Stimulated activated memory B cell treated with anti-CD40 and anti-IgM and Interleukin-4, amounts not matched to agents 10 μg/mL and 1 μg/mL and 100 μg/mL, for 72 hours (primary cell): ENCODE measurements at places on chromosomes 13 and 19.
A peak's percentile ranks its signal among the peaks of the same experiment; 100 is the strongest.

DNA sequence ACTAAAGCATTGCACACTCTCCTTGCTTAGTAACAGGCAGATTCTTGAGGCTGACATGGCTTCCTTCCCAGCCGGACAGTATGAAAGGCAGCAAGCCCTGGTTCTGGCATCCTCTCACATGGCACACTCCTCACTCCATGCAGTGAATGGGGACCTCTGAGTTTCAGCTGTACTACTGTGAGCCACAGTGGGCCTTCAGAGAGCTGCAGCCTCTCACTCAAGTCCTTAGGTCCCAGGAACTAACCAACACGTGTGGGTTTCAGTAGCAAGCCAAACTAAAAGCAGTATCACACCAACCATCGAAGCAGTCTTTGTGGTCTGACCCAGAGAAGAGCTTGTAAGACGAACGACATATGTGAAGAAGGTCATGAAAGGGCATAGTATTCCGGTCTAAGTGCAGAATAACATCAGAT, 128.2 kb downstream of the TBC1D4 start:
- ATAC-seq: peak; percentile 38

- ATAC-seq: no peak
Measured at GRCh38 chr13:58300224-58300623, 668.7 kb downstream of the PCDH17 start.

GRCh38 chr19:18100710-18101109, 3.1 kb downstream of the MAST3 start:
- no peak for ATAC-seq

- no peak for ATAC-seq
Measured at GRCh38 chr13:42788601-42789000, 7.2 kb downstream of the FAM216B start.

DNA sequence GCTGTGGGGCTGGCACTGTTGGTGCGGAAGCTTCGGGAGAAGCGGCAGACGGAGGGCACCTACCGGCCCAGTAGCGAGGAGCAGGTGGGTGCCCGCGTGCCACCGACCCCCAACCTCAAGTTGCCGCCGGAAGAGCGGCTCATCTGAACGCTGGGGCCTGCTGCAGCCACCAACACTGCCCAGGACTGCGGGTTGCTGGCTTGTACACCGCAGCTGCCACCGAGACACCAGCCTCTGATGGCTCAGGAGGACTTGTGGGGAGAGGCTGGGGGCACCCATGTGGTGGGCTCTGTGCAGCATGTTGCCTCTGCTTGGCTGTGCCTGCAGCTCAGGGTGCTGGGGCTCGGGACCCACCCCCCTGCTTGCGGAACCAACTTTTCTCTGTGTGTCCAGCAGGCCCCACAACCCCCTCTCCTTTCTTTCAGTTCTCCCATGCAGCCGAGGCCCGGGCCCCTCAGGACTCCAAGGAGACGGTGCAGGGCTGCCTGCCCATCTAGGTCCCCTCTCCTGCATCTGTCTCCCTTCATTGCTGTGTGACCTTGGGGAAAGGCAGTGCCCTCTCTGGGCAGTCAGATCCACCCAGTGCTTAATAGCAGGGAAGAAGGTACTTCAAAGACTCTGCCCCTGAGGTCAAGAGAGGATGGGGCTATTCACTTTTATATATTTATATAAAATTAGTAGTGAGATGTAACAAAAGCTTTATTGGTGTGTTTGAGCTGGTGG, 2.6 kb downstream of the CRB3 start:
- ATAC-seq: no peak

GRCh38 chr19:48746738-48747575, at the start of gene IZUMO1:
Gene IZUMO1, minus strand, starts transcription at chr19:48746909. Its CDS starts 1,050 bp downstream, at chr19:48745859.
- ATAC-seq: peak; percentile 75

DNA sequence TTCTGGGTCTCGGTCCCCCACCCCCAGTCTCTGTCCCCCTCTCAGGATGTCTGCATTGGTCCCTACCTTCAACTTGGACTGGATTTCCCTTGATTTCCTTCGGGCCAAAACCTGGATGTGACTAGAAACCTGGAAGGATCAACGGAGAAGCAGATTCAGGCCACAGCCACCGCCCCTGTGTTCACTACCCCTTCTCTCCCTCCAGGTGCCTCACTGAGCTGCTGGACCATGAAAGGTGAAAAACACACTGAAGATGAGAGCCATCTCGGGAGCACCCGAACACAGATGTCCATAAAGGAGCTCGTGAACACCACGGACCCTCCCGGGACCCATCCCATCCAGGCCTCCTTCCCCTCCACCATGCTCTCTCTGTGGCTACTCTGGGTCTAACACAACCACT, 5.0 kb downstream of the TEAD2 start:
- ATAC-seq: peak; percentile 52

- no peak for ATAC-seq
Measured at GRCh38 chr19:3852614-3853254, 16.1 kb downstream of the ZFR2 start.

DNA sequence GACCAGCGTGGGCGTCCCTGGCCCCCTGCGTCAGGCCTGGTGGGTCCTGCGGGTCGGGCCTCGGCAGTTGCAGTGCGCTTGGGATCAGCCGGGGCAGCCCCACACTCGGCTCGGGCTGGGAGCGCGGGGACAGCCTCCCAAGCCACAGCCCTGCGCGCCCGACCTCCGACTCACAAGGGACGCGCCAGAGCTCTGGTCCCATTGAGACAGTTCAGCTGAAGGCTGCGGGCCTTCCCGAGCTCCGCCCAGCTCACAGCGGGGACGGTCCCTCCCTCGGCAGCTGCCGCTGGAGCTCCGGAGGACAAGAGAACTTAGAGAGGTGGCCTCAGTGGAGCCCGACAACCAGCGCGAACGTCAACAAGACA, 45.7 kb upstream of the ZNF730 start:
- no peak for ATAC-seq

GRCh38 chr13:94454906-94455305, 24.6 kb downstream of the DCT start:
- ATAC-seq: no peak

DNA sequence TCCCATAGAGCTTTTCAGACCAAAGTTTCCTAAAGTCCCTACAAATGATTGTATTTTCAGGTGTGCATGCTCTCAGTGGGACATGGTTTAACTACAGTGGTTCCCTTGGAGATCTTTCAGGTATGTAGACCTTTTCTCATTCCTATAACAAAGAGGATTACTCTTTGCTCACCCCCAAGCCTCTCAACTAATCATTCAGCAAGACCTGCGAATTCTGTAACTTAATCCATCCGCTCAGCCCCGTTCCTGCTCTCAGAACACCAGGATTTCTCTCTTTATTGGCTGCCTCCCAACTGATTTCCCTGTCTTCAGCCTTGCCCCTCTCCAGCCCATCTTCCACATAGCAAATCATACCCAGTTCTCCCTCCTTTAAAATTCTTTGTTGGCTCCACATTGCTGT, 253.6 kb downstream of the MTUS2 start:
- ATAC-seq: no peak

- peak; percentile 83 for ATAC-seq
Measured at GRCh38 chr19:13764101-13764807, at the start of gene MRI1. Gene MRI1, plus strand, starts transcription at chr19:13764522. Its CDS starts 67 bp downstream, at chr19:13764589.

- no peak for ATAC-seq
Measured at GRCh38 chr13:97658556-97658955, 224.6 kb downstream of the RAP2A start.

DNA sequence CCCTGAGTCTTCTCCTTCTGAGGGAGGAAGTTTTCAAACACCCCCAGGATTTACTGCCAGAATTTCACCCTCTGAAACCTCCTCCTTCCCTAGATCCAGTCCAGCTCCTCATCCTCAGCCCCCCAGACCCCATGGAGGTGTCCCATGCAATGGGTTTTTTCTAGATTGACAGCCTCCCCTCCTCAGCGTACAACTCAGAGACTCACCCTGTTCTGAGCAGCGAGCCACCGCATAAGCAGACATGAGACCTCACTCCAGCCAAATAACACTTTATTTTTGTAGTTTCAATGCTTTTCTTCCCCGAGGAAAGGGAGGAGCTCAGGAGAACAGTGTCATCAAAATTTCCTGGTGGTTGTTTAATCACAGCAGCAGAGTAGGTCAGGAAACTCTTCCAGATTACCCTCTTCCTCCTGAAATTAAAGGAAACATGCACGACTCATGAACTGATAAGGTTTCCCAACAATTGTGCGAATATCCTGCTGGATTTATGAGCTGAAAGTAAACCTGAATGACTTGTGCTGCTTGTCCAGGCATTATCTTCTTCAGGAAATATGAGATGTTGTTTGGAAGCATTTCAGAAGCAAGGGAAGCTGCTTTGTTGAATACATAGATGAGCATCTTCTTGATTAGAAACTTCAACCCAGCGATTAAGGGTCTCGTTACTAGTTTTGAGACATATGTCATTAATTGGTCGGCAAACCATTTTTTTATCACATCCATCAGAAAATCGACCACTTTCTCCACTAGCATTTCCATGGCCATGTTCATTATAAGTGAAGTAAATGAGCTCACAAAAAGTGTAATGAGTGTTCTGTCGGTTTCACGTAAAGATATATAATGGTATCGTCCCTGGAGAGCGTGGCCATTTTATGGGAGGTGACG, 36.2 kb downstream of the ERICH4 start:
- ATAC-seq: no peak

GRCh38 chr19:30135797-30136196, 193.8 kb downstream of the URI1 start:
- ATAC-seq: no peak

GRCh38 chr19:45424191-45425058, 708 bp upstream of the ERCC1 start:
- no peak for ATAC-seq

GRCh38 chr19:16338470-16339360, 14.1 kb downstream of the KLF2 start:
- peak; percentile 72 for ATAC-seq

- ATAC-seq: no peak
Measured at GRCh38 chr13:111415246-111415645, 94.8 kb downstream of the TEX29 start.

DNA sequence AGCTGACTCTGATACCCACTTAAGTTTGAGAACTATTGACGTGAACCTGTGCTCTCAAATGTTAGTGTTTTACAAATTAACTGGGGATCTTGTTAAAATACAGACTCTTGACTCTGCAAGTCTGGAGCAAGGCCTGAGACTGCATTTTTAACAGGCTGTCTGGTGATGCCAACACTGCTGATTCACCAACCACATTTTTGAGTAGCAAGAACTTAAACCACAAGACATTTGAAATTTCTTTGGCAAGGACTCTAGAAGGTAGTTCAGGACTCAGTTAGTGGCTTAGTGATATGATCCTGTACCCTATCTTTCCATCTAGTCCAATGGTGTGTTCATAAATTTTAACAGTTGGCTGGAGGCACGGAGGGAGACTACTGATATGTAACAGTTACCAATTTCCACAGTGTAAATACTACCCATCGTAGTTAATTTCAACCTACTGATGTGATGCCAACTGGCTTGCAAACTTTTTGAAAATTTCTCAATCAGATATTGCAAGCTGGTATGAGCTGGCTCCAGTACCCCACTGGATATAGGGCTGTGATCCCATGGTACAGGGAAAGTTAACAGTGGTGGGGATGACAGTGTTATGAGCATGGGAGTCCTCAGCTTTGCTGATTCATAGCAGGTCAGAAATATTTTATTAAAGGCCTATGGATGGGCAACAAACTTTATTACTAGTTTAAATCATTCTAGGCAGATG, 255.1 kb downstream of the TBC1D4 start:
- ATAC-seq: no peak

DNA sequence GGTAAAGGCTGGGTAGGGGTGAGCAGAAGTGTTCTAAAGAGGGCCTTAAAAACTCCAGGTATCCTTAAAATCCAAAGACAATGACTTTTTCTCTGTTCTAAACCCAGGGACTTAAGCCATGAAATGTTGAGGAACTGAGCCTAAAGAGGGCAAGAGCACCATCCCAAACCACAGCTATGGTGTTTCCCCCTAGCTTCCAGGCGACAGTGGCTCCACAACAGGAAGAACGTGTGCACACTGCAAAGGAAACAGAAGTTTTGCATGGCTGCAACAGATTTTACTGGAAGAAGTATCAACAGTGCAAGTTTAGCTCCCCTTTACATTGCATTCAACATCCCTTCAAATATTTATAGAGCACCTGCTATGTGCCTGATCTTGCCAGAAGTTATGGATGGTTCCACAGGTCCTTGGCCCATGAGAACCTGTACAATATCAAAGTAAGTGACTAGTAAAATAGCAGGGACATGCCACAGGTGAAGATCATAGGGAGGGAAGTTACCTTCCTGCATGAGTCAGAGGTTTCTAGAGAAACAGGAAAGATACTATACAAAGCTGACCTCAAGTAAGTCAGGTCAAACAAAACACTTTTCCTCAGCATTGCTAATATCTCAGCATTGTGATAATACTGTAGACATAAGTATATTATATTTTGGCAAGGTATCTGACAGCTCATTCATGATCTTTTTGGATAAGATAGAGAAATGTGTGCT, 8.4 kb upstream of the KCTD12 start:
- ATAC-seq: peak; percentile 56

DNA sequence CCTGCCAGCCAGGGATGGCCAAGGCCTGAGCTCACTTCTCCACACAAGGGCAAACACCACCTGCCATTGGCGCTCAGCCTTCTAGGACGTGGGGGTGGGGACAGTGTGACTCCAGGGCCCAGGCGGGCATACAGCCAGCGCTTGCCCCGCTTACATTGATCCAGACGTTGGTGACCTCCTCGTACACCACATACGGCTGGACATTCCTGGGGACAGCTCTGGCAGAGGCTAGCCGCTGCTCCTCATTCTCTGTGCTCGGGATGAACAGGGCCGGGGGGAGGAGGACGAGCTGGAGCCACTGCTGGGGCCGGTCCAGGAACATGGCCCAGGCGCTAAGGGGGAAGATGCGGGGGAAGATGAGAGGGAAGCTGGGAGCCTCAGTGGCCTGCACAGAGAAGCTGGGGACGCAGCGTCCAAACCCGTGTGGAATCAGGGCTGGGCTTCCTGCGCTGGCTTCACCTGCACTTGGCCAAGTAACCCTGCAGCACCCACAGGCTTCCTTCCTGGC, 25.1 kb upstream of the MYDGF start:
- ATAC-seq: no peak

GRCh38 chr13:113118261-113119021, 4.2 kb upstream of the F10 start:
- no peak for ATAC-seq

DNA sequence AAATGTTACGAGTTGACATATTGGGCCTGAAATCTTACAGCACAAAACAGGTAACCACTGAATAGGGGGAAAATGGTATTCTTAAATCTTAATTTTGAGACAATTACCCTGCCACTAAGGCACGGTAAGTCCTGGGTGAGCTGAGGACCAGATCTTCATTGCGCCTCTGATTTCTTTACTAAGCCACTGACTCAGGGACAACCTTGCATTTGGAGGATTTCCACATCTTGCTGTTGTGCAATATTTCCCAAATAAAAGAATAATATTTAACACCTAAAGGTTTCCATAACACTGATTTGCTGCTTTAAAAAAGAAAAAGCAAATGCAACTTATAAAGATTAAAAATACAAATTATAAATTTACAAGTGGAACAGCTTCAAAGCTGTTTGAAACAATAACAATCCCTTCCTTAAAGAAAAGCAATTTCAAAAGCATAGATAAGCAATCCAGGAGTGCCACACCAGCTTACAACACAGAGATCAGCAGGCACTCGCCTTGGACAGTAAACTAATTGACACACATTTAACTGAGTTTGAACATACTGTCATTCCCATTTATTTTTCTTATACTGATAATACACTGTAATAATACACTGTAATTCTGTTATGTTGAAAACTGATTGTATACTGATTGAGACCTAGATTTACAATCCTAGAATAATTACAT, 79.6 kb upstream of the DOCK9 start:
- no peak for ATAC-seq

GRCh38 chr13:30847650-30848307, 58.3 kb upstream of the MEDAG start:
- ATAC-seq: peak; percentile 48
